ENCODE measurements at places on chromosomes 16 and 17. TPM values are rescaled to one million over a fixed set of nuclear protein-coding genes. Genes with fewer than 3 reads are reported as not detected.

Gene KCNH4
- total RNA-seq: not detected

- no peak for DNase-seq
- H3K27me3 ChIP-seq: no peaks in the 10 kb centered on the region
- H3K36me3 ChIP-seq: no peaks in the 10 kb centered on the region
- peak overlapping the region; percentile 49 for H3K4me3 ChIP-seq
- H3K4me1 ChIP-seq: no peaks in the 10 kb centered on the region
Observed at GRCh38 chr16:30184891-30185682, 1.7 kb downstream of the CORO1A start.

- H3K4me1 ChIP-seq: peaks cover 3% of the 10 kb centered on the region
- H3K27me3 ChIP-seq: no peaks in the 10 kb centered on the region
- no peaks in the 10 kb centered on the region for H3K36me3 ChIP-seq
- H3K27ac ChIP-seq: no peak overlapping the region
- no peak for DNase-seq
- no peak overlapping the region for H3K4me3 ChIP-seq
Observed at GRCh38 chr17:47180337-47180736, 8.8 kb downstream of the CDC27 start.

Gene SEPTIN1
- 4.2 TPM for total RNA-seq

Gene BCO1
- 2.2 TPM for total RNA-seq

DNA sequence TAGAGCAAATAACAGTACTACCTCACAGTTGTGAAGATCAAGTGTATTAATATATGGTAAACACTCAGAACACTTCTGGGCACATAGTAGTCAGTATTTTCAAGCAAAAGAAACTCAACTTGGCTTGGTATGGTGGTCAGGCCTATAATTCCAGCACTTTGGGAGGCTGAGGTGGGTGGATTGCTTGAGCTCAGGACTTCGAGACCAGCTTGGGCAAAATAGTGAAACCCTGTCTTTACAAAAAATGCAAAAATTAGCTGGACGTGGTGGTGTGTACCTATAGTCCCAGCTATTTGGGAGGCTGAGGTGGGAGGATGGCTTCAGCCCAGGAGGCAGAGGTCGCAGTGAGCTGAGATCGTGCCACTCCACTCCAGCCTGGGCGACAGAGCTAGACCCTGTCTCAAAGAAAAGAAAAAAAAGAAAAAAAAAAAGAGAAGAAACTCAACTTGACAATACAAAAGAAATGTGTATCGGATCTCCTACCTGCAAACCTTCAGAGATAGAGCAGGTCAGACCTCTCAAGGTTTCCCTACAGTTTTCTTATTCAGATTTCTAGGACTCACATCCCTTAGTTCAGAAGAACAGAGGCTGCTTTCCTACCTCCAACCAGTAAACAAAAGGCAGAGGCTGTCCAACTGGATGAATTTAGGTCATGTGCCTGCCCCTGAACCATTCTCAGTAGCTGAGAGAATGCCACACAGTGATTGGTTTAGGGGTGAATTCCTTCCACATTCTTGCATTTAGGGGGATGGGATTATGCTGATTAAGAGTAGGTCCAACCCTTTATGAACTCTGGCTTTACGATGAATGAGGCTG lies 1.7 kb upstream of the KPNA2 start:
- H3K36me3 ChIP-seq: no peaks in the 10 kb centered on the region
- DNase-seq: no peak
- H3K4me1 ChIP-seq: no peaks in the 10 kb centered on the region

Gene ABCC11
- total RNA-seq: 1.5 TPM

- peak overlapping the region; percentile 85 for H3K27ac ChIP-seq
- H3K4me3 ChIP-seq: peak overlapping the region; percentile 97
Observed at GRCh38 chr17:67246653-67247415, 1.8 kb upstream of the HELZ start.

GRCh38 chr17:81074875-81075274 lies 39.9 kb downstream of the BAIAP2 start:
- no peaks in the 10 kb centered on the region for H3K36me3 ChIP-seq
- no peak overlapping the region for H3K4me3 ChIP-seq
- H3K27me3 ChIP-seq: no peaks in the 10 kb centered on the region
- peaks cover 6% of the 10 kb centered on the region for H3K4me1 ChIP-seq

- no peak overlapping the region for H3K4me3 ChIP-seq
- H3K27me3 ChIP-seq: peaks cover 60% of the 10 kb centered on the region
- H3K27ac ChIP-seq: no peak overlapping the region
Observed at GRCh38 chr17:48601539-48602425, 3.0 kb downstream of the HOXB6 start.

DNA sequence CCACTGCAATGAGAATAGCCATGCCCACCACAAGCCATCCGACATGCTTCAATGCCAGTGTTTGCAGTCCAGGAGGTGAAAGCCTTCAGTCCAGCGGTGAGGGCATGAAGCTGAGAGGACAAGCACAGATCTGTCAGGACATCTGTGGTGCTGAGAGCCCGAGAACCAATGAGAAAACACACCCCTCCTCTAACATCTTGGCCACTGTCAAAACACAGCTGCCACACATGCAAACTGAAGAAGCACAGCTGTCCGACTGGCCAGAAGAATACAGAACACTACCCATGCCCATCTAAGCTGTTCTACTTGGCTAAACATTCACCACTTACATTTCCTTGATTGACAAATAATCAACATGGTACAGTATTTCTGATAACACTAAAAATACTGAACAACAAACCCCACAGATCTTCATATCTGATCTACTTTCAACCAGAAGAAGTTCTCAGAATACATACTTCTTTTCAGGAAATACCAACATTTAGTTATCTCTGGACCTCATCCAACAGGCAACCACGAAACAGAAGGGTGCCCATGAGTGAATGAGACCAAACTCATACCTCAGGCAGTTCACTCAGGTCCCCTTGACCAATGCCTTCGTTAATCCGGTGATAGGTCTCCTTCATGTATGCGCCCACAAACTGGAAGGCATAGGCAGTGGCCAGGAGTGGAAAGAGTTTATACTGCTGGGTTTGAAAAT lies 10.2 kb upstream of the FBF1 start:
- H3K4me1 ChIP-seq: no peaks in the 10 kb centered on the region
- no peaks in the 10 kb centered on the region for H3K27me3 ChIP-seq
- H3K4me3 ChIP-seq: no peak overlapping the region
- DNase-seq: no peak
- H3K27ac ChIP-seq: no peak overlapping the region

DNA sequence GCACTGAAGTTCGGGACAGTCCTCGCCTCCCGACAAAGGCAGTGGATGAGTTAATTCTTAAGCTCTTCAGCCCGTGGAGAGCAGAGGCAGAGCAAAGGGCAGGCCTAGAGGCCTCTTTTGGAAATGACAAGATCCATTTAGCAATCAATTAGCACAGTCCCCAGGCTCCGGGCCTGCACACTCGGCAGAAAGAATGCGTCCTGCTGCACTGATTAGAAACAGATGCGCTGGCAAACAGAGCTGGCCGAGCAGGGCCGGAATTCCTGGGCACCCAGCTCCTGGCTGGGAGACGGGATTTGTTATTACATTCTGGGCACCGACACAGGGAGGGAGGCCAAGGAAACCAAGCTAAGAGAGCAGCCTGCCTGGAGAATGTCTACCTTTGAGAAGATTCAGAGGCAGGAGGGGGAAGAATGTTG lies 162.9 kb downstream of the COPRS start:
- no peaks in the 10 kb centered on the region for H3K27me3 ChIP-seq
- H3K36me3 ChIP-seq: no peaks in the 10 kb centered on the region
- peak; percentile 89 for DNase-seq
- peaks cover 7% of the 10 kb centered on the region for H3K4me1 ChIP-seq
- no peak overlapping the region for H3K4me3 ChIP-seq

- no peaks in the 10 kb centered on the region for H3K27me3 ChIP-seq
- H3K4me1 ChIP-seq: no peaks in the 10 kb centered on the region
- no peaks in the 10 kb centered on the region for H3K36me3 ChIP-seq
- H3K4me3 ChIP-seq: no peak overlapping the region
- DNase-seq: no peak
- no peak overlapping the region for H3K27ac ChIP-seq
Observed at GRCh38 chr17:66426397-66427033, 124.1 kb downstream of the PRKCA start.

- DNase-seq: no peak
- H3K27ac ChIP-seq: no peak overlapping the region
- H3K4me3 ChIP-seq: no peak overlapping the region
- H3K27me3 ChIP-seq: no peaks in the 10 kb centered on the region
Observed at GRCh38 chr16:79007614-79008013, 592.9 kb downstream of the MAF start.

Gene GPR139
- not detected for total RNA-seq

DNA sequence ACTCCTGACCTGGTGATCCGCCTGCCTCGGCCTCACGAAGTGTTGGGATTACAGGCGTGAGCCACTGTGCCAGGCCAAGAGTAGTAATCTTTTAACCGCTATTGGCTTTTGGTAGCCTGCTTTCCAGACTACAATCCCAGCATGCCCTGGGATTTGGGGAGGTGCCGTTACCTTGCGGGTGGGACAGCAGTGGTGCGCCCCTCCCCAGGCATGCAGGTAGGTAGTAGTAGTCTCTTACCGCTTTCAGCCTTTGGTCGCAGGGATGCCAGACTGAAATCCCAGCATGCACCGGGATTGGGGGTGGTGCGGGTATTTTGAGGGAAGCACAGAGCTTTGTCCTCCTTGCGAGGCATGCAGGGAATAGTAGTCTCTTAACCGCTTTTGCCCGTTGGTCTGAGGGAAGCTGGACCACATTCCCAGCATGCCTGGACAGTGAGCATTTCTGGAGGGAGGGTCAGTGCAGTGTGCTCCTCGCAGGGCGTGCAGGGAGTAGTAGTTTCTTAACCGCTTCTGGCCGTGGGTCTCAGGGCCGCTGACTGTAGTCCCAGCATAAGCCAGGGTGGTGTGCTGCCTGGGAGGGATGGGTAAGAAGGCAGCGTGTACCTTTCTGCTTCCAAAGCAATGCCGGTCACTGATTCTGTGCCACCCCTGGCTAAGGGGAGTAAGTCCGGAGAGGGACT lies 1686.8 kb downstream of the TP53TG3F start:
- H3K27ac ChIP-seq: no peak overlapping the region
- H3K36me3 ChIP-seq: no peaks in the 10 kb centered on the region
- DNase-seq: no peak
- no peaks in the 10 kb centered on the region for H3K27me3 ChIP-seq
- H3K4me1 ChIP-seq: no peaks in the 10 kb centered on the region
